DMS79 (cell line): ENCODE measurements at places on chromosomes 3 and 15.

- DNase-seq = no peak
These were observed 3.8 kb upstream of the CMTM6 start for GRCh38 chr3:32506466-32506865.

DNA sequence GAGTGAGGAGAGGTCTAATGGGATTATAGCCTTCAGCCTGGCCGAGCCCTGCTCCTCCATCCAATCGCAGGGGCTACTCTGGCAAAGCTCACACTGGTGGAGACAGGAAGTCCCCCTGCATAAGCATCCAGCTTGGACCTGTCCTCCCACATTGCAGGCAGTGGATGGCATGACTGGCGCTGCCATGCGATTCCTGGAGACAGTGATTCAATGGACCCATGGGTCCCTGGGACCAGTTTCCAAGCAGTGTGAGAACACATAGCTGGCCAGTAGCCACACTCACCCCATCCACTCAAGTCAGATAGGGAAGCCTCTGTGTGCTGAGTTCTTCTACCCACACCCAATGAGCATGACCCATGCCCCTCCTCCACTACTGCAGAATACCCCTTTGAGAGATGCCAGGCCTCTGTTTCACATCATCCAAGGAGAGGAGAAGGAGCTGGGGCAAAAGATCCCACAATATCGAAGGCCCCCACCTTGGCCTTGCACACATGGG, 18.1 kb upstream of the POC1A start:
- DNase-seq = no peak

GRCh38 chr3:46838301-46838700, 24.9 kb downstream of the MYL3 start:
- no peak for DNase-seq

DNA sequence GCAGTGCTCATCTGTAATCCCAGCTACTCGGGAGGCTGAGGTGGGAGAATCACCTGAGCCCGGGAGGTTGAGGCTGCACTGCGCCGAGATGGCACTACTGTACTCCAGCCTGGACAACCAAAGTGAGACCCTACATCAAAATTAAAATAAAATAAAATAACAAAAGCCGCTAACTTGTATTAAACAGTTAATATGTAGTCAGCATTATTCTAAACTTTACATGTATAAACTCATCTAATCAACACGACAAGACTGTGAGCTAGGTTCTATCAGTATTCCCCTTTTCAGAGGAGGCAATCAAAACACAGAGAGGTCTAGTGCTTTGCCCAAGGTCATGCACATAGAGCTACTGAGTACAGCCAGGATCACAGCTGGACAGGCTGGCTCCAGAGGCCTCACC, 111.7 kb upstream of the LINGO1 start:
- DNase-seq = no peak

- DNase-seq = no peak
These were observed 458.1 kb downstream of the DIPK2A start for GRCh38 chr3:144429719-144430121.

DNA sequence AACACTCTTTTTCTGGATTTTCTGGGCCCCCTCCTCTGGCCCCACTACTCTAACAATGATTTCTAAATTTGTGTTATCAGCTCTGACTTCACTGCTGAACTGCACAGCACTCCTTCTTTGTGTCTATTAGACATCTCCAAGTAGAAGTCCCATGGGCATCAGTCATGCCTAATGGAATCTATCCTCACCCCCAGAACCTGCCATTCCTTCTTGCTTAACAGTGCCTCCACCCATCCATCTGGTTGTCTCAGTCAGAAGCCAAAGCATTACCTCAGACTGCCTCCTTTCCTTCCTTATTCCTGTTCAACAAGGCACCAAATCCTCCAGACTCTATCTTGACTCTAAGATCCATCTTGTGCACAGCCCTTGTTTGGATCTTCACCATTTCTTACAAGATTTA, 36.2 kb downstream of the SSR3 start:
- DNase-seq = peak; percentile 22

- DNase-seq = no peak
These were observed 64.4 kb downstream of the PHC3 start for GRCh38 chr3:170117134-170117533.

GRCh38 chr15:76059320-76060117, at the start of gene TMEM266:
Gene TMEM266, plus strand, starts transcription at chr15:76059985. Its CDS starts 74,279 bp downstream, at chr15:76134264.
- DNase-seq = no peak

GRCh38 chr3:122758877-122759560, 34.6 kb downstream of the HSPBAP1 start:
- no peak for DNase-seq

DNA sequence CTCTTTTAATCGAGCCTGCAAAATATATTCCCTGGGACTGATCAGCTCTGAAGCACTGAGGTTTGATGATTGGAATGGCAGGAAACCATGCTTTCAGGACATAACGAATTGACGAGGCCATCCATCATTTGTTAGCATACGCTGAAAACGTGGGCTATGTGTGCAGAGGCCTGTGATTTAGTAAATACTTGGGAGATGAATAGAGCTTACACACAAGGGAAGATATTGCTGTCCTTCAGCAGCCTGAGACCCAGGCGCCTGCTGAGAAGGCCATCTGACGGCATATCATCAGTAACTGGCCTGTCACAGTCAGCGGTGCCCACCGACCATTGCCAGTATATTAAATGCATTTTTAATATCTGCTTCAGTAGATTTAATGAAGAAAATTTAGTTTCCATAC, 16.2 kb downstream of the CDIN1 start:
- no peak for DNase-seq

DNA sequence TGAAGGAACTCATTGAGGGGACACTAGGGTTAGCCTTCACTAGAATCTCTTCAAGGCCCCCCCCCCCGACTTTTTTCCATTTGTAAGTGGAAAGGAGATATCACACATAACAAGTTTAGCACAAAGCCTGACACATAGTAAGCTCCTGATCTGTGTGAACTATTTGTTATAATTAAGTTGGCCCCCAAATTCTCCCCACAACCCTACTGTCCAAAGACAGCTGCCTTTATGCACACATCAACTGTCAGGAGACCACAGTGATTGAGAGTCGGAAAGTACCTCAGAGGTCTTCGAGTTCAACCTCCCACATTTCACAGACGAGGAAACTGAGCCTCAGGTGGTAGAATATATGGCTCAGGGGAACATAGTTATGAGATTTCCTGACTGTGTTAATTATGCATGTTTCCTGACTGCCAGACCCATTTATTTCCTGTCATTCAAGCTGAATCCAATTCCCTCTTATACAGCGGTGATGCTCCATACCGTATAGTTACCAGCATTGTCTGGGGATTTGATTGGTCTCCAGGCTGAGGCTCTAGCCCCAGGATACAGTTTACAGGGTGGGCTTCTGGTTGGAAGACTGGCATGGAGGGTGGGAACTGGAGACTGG, 227.4 kb upstream of the CMC1 start:
- no peak for DNase-seq

DNA sequence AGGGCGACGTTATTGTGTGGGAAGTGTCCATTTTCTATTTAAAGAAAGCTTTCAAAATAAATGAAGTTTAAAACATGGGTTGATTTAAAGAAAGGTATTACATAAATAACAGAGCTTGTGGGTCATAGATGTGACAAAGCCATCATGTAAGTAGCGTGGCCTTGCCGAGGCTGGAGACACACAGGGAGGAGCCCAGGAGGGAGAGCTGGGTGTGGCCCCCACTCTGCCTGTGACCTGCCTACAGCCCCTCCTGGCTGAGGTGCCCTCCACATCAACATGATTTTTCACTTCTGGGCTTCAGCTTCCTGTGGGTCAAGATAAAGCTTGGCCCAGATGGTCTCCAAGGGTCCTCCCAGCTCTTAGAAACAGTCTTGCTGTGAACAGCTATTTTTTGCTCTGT, 12.5 kb upstream of the MGLL start:
- DNase-seq = no peak

DNA sequence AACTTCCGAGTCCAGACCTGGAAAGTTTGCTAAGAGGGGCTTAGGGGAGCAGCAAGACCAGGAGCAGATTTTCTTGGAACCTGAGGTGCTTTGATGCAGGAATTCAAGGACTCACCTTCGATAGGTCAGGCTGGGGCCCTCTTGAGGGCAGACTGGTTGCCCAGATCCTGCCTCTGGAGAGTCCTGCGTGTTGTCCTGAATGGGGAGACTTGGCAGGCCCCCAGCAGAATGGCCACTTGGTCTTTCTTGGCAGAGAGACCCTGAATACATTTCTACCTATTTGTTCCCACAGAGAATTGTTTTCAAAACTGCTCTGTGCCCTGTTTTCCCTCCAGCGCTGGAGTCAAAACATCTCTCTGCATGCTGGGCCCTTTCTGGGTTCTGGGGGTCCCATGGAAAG, 4.2 kb downstream of the KLF13 start:
- no peak for DNase-seq

DNA sequence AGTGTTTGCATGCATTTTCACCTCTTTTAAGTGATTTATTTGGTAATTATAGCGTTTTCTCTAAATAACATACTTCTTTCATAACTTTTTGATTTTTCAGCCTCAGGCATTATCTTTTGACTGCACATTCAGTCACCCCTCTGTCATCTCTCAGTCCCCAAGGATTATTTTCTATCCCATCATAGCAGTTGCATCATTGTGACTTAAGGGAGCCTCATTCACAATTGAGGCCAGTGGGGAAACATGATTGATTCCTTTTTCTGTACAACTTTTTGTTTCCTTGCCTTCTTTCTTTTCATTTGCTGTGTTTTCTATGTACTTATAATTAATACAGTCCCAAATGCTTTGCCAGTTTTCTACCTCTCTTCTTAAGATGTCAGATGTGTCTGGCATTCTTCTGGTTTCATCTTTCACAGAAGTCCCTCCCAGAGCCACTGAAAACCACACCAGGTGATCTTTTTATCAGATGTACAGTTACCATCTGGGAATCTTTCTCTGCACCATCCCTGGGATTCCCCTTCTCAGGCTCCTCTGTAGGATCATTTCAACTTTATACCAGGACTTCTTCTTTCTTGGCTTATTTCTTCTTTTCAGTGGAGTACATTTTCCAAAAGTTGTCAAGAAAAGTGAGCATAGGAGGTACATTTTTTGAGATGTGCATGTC, 151.4 kb downstream of the RAP2B start:
- DNase-seq = no peak

DNA sequence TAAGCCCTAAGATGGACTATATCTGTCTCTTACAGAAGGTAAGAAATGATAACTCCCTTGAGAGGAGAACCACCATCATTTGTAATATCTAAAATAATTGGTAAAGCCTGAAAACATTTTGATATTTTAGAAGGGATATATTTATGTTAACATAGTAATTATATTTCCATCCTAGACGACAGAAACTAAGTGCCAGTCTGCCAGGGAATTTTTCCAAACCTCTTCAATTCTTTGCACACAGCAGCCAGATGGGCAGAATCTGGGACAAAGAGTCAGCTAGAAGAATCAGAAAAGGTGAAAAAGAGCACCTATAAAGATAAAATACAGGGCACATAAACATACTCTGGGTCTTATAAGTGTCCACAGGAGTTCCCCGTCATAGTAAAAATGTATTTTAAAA, 70.0 kb upstream of the CBLB start:
- DNase-seq = no peak

DNA sequence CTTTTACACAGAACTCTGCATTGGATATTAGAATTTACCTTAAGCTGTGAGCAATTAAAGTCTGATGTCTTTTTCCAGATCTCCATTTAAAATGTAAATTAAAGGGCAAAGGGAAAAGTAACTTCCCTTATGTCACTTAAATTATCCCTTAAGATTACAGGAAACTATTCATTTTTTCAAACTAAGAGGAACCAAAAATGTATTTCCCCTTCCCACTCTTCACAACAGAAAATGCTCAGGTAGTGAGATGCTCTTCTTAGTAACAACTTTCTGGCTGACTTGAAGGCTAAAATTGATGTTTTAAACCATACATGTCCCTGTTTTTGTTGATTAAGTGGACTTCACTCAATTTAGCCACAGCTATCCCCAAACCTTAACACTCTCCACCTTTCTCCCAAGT, 17.6 kb downstream of the RSL24D1 start:
- DNase-seq = no peak

GRCh38 chr3:41434781-41435180, 235.5 kb downstream of the CTNNB1 start:
- DNase-seq = no peak
